Activated T-helper 2 cell treated with anti-CD3 and anti-CD28 coated beads, Interferon-gamma antibody, Interleukin-2, Interleukin-4, amounts not matched to agents 10 μg/mL and 5 μg/mL and 100 μg/mL, durations not matched to agents 14 hours and 24 hours and 36 hours (primary cell): ENCODE measurements at places on chromosomes 6 and 20.

GRCh38 chr20:45290677-45291355 is 15.8 kb upstream of the RBPJL start:
- peak; percentile 57 for DNase-seq

DNA sequence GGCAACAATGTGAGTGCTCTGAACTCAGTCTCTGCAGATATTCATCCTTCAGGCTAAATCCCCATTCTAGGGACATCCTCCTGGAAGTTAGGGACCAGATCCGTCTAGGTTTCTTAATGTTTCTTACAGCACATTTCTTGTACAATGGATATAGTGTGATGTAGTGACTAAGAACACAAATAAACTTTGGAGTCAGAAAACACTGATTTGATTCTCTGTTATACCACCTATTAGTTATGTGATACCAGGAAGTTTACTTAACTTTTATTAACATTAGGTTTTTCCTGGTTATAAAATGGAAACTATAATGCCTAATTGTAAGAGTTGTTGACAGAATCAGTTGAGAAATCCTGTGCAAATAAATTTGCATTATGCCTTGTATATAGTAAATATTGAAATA is 57.6 kb upstream of the KCNQ5 start:
- DNase-seq, result no peak

DNA sequence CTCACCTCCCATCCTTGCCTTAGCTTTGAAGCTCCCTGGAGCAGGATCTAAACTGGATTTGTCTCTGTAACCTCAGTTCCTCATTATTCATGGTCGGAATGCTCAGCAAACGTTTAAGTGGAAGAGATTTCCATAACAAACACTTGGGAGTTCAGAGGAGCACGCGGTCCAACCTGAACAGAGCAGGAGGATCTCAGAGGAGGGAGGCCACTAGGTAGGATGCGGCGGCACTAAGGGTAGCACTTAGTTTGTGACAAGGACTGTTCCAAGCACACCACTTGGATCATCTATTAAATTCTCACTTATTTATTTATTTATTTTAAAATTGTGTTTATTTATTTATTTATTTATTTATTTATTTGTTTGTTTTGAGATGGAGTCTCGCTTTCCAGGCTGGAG is 13.3 kb upstream of the CCN5 start:
- no peak for DNase-seq

DNA sequence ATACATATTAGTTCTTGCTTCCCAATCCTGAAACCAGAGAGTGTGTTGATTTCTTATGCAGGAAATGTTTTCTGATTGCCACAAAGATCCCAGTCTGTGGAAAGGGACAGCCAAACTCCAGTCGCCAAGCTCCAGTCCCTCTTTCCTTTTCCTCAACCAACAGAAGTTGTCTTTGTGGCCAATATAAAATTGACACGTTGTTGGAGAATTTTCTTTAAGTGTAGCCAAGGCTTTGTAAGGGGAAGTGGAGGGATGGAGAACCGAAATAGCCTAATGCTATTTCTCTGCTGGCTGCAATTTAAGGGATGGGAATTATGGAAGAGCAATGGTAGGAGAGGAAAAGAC is 5.4 kb downstream of the ADGRB3 start:
- no peak for DNase-seq

GRCh38 chr6:122713138-122713537 is 66.4 kb upstream of the FABP7 start:
- no peak for DNase-seq

- no peak for DNase-seq
Observed at GRCh38 chr6:22448291-22448711, 121.1 kb upstream of the HDGFL1 start.

DNA sequence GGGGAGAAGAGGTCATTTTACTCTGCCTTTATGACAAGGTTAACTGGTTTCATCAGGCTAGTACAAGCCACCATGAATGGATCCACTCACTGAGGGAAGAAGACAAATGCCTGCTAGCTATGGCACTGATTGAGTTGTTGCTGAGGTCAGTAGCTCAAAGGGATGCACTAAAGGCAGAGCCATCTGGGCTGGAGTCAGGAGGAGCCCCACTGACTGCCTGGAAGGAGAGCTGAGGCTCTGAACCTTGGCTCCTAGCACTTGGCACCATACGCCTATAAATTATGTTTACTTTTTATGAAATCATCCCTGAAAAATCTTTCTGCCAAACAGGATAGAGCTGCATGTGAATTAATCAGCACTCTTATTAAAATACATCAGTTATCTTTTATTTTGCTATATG is 104.6 kb downstream of the DTD1 start:
- DNase-seq, result no peak

DNA sequence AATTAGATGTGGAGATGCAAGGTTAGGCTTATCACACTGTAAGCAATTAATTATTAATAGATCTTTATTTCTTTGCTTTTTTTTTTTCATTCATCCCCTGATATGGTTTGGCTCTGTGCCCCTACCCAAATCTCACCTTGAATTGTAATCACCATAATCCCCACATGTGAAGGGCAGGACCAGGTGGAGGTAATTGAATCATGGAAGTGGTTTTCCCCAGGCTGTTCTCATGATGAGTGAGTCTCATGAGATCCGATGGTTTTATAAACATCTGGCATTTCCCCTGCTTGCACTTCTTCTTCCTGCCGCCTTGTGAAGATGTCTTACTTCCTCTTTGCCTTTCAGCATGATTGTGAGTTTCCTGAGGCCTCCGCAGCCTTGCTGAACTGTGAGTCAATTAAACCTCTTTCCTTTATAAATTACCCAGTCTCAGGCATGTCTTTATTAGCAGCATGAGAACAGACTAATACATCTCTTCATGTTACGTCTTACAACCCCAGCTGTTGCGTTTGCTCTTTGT is 333.8 kb downstream of the CDH26 start:
- DNase-seq, result no peak

DNA sequence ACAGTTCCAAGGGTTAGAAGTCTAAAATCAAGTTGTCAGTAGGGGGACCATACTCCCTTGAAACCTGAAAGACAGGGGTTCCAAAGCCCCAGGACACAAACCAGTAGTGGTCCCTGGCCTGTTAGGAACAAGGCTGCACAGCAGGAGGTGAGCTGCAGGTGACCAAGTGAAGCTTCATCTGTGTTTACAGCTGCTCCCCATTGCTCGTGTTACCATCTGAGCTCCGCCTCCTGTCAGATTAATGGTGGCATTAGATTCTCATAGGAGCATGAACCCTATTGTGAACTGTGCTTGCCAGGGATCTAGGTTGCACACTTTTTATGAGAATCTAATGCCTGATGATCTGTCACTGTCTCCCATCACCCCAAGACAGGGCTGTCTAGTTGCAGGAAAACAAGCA is 25.3 kb upstream of the SIM1 start:
- no peak for DNase-seq

- no peak for DNase-seq
Observed at GRCh38 chr6:154241581-154241980, 115.0 kb downstream of the IPCEF1 start.

DNA sequence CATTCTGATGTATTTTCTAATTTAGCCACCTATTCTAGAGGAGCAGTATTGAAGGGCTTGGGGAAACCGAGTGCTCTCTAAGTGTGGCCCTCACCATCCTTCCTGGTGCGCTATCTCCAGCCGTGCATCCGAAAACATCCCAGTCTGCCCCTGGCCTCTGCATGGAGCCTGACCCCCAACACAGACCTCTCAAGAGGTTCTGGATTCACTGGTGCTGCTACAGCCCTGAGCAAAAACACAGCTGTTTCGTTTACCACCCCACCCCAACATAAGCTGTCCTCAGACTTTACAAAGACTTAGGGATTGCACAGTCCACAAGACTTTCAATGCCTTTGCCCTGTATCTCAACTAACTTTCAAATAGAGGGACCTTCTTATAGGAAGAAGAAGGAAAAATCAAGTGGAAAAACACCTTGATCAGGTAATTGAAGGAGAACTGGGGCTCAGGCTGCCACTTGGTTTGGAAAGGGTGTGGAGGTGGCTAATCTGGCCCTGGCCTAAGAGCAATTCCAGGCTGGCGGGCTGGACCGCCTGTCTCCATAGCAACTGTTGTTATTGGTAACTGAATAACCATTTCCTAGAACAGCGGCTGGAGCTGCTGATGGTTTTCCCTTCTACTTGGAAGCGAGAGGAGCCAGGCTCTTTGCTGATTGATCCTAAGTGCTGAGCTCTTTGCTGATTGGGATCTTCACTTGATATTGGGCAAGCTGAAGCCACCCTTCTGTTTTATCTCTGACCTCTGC is 90.2 kb upstream of the TOX2 start:
- DNase-seq, result no peak

GRCh38 chr20:46014517-46015396 is 6.0 kb downstream of the MMP9 start:
- DNase-seq, result no peak

GRCh38 chr6:20564777-20565176 is 30.5 kb downstream of the CDKAL1 start:
- DNase-seq, result no peak

GRCh38 chr6:78910591-78911171 is 43.3 kb downstream of the IRAK1BP1 start:
- peak; percentile 19 for DNase-seq

DNA sequence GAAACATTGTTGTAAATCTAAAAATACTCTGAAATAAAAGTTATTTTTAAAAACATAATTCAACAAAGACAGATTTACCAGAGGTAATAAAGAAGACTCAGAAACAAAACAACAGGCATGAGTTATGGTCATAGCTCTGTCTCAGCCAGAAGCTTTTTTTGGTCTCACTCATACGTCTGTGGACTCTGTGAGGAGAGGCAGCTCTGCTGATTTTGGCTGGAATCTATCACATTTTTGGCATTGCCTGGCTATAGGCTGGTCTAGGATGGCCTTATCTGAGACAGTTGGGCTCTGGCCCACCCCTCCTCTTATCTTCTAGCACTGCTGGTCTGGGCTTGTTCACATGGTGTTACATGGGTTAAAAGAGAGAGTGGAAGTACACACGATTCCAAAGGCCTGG is 514.0 kb upstream of the BTBD3 start:
- no peak for DNase-seq

- no peak for DNase-seq
Observed at GRCh38 chr6:52725535-52726192, 37.6 kb downstream of the GSTA2 start.

GRCh38 chr6:144145541-144145940 is 4.8 kb upstream of the STX11 start:
- no peak for DNase-seq

DNA sequence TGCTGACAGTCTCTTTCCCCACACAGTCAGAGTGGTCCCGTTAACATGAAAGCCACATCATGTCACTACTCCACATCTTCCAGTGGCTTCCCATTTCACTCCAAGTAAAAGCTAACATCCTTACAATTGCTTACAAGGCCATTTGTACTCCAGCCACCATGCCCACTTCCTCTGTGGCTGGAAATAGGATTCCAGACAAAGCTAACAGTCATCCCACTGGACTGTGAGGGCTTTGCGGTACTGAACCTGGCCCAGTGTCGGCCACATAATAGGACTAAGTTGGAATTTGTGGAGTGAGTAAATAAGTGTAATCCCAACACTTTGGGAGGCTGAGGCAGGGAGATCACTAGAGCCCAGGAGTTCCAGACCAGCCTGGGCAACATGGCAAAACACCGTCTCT is 10.9 kb downstream of the CCM2L start:
- DNase-seq, result no peak

- DNase-seq, result no peak
Observed at GRCh38 chr6:129632172-129632613, 77.8 kb downstream of the ARHGAP18 start.

DNA sequence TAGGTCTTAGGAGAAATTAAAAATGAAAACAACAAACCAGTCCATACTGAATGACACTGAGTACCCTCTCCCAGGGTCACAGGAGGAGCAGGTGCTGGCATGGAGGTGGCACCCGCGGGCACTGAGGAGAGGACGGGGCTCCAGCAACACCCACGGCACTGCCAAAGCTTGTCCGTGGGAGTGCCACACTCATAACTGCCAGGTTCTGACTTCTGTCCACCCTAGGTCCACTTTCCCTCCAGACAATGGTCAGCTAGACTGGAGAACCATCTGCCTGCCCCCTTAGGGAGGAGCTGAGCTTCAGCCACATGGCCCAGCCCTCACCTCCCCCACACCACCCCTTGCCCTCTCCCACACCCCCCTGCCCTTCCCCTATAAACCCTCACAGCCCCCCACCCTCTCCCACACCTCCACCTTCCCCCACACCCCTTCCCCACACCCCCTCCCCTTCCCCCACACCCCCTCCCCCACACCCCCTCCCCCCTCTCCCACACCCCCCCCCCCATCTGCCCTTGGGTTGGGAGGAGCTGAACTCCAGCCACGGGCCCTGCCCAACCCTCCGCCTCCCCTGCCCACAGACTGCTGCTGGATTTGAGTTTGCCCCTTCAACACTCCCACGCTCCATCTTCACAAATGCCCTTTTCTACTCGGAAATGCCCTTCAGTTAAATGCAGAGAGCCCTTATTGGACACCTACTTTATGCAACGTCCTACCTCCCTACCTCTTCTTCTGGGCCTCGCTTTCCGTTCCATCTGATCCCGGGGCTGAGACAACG is 129.6 kb downstream of the TAF4 start:
- no peak for DNase-seq

DNA sequence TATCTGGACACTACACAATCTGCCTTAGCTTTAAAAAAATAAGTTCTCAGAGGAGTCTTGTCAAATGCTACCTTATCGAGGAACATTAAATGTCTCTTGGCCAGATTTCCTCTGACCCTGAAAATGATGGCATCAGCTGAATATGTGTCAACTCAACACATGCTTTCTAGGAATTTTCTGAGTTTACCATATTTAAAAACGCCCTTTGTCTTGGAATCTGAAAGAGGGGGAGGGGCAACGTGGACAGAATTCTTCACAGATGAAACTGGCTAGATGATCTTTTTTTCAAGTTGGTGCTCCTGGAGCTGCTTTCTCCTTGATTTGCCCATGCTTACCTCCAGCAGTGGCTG is 5.1 kb downstream of the SOX4 start:
- DNase-seq, result no peak

GRCh38 chr6:77178821-77179220 is 284.5 kb downstream of the HTR1B start:
- DNase-seq, result no peak

GRCh38 chr6:10180138-10181074 is 234.5 kb downstream of the TFAP2A start:
- DNase-seq, result no peak

GRCh38 chr6:3277851-3278416 is 19.2 kb downstream of the PSMG4 start:
- DNase-seq, result no peak

DNA sequence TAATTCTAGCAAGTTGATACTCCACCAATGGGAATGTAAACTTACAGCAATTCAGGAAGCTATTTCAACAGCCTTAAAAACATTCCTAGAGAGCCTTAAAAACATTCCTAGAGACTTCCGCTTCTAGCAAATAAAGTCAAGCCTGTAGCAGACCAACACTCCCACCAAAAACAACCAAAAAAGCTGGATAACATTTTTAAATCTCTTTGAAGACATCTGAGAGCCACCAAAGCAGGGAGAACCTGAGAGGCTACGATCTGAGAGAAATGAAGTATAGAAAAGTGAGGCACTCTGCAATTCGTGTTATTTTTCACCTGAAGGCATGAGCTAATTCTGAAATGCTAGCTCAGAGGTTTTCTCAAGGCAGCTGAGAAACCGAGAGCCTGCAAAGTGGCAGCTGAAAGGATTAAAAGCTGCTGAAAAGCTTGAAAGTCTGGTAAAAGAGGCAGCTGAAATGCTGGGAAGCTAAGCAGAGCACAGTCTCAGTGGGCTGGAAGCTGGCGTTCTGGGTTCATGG is 20.9 kb downstream of the GPR63 start:
- DNase-seq, result no peak

GRCh38 chr6:110401585-110402176 is 13.7 kb downstream of the DDO start:
- DNase-seq, result no peak
